Stimulated activated naive CD8-positive, alpha-beta T cell treated with anti-CD3 and anti-CD28 coated beads, Interleukin-15, amount 100 ng/mL, for 72 hours (primary cell): ENCODE measurements at places on chromosomes 2 and 18.

DNA sequence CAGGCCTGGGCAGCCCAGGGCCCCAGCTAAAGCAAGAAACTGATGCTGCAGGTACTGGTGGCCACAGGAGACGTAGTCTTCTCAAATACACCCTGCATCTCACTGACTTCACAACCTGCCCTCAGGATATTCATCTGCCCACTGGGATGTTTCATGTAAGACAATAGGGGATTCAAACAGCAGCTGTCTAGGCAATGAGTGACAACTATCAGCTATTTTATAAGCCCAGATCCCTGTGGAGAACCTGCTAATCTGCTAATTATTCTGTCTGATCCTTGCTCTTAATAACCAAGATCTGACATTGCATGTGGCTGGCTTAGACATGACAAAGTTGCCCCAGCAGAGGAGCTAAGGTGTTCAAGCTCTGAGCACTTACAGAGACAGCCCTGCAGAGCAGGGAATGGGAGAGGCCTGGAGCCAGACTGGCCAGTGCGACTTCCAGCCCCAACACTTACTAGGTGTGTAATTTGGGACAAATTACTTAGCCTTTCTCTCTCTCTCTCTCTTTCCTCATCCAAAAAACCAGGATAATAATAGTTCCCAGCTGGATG is 28.6 kb downstream of the SIGLEC15 start:
- DNase-seq, result no peak

DNA sequence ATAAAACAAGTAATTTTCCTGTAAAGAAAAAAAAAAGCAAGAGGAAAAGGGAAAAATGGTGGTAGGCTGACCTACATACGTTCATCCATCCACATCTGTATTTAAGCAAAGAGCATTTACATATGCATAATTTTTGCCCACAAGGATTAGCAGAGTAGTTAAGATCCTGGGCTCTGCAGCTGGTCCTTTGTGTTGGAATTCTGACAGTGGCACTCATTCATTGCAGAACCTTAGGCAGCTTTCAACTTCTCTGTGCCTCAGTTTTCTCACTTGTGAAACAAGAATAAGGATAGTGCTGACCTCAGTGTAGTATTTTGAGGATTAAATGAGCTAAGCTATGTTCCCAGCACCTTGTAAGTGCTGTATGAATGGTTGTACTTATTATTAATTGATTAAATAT is 211.3 kb downstream of the ARL4C start:
- no peak for DNase-seq

GRCh38 chr2:95278051-95278471 is 3.8 kb downstream of the PROM2 start:
- DNase-seq, result no peak

DNA sequence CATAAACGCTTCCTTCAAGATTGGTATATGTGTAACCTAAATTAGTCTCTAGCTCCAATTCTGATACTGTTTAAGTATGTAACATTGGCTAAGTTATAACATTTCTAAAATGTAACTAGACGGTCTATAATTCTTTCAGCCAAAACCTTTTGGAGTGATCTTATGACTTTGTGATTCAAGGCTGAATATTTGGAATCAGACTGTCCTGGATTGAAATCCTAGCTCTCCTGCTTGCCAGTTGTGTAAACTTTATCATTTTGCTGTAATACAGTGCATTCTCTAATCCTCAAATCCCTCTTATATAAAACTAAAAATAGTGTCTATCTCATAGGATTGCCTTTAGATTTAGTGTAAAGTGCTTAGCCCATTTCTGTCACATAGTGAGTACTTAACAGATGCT is 337.2 kb upstream of the KCNJ3 start:
- DNase-seq, result no peak

DNA sequence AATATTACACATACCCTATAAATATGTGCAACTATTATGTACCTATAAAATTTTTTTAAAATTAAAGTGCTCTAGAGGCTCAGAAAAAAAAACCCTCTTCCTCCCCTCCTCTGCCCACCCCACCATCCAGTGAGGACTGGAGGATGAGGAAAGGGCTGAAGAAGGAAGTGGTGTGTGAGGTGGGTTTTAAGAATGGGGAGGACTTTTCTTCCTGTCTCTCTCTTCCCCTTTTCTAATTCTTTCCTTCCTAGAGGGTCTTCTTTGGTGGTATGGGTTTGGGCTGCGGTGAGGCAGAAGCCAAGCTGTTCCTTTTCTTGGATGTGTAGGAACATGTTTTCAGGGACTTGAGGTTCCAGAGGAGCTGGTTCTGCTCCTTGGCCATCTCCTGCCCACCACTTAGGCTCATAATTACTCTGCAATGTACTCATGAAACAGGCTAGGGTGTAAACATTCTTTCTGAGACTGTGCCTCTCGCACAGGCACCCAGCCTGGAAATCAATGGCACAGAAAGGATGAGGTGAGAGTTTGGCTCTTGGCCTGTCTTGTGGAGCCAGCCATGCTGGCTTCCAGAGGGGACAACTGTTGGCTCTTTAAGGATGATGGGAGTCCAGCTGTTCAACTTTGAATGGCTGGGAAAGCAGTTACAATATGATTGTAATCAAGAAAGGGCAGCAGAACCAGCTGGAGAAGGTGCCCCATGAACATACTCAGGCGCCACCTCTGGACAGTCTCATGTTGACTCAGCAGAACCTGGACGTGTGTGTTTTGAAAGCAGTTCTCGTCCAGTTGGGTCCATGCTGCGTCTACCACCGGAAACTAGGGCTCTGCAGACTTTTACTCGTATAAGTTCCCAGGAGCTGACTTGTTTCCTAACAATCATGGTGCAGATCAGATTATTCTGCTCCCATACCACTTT is 38.3 kb downstream of the IL1RL2 start:
- no peak for DNase-seq

DNA sequence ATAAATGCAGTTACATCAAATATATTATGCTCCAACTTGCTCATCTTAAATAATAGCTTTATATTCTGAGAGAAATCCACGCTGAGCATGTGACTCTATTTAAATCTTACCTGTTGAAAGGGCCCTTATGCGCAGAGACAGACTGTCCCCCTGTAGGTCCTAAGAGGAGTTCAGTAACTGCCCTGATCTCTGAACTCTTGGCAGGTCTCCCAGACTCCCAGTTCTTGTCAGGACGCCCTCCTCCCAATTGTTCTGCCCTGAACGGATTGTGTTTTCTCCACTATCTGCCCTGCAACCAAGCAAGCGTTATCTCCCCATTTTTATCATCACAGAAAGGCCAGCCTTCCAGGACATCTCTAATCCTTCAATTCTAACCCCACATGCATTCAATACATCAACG is 954.6 kb downstream of the TSN start:
- no peak for DNase-seq

DNA sequence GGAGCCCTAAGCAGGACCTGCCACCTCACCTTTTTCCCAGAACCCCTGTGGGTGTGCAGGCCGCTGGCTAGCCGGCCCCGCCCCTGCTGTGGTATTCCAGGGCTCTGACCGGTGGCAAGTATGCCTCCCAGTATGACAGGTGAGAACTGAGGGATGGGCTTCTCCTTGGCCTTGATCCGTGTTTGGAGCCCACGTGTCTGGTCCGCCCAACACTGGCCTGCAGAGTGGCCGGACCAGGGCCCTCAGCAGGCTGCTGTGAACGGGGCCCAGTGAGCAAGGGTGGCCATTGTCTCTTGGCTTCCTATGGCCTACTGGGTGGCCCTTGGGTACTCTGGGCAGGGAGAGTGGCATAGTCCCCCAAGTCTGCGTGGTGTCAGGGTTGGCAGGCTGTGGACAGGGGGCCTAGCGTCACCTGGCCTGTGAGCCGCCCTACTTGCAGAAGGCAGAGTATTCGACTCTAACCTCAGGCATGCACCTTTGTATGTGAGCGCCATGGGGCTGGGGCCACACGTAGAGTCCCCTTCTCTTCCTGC is 1.8 kb downstream of the RNPEPL1 start:
- DNase-seq, result peak; percentile 9

GRCh38 chr2:225337183-225337582 is 62.3 kb upstream of the NYAP2 start:
- DNase-seq, result no peak

DNA sequence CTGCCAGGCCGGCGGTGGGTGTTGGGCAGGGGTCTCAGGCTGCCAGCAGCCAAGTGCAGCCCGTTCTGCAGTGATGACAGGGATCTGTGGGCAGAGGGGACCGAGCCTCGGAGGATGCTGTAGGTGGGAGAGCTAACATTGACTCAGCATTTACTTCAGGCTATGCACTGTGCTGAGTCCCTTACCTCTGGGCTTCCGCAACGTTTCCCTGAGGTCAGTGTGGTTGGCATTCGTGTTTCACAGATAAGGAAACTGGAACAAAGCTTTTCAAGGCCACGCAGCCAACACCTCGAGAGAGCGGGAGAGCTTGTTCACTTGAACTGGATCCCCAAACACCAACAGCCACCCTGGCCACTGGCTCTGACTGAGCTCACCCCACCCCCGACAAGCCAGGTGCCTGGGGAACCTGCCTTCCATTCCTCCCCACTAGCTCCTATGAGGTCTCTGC is 839 bp upstream of the GPR148 start:
- DNase-seq, result peak; percentile 27

GRCh38 chr18:79506191-79507075 is 110.7 kb downstream of the NFATC1 start:
- DNase-seq, result no peak

- no peak for DNase-seq
Measured at GRCh38 chr2:25960920-25961319, 21.4 kb downstream of the KIF3C start.

DNA sequence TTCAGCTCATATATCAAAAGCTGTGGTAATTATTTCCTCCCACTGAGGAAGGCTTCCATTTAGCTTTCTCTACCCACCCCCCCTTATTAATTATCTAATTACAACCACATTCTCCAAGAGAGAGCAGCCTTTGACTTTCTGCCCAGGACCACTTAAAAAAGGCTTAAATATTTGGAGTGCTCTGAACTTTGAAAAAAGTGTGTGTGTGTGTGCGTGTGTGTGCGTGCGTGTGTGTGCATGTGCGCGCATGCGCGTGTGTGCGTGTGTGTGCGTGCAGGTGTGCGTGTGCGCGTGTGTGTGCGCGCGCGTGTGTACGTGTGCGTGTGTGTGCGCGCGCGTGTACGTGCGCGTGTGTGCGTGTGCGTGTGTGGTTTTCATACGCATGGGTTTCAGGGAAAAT is 57.8 kb downstream of the TWIST2 start:
- no peak for DNase-seq

GRCh38 chr2:9844576-9844975 is 1.3 kb downstream of the TAF1B start:
- DNase-seq, result no peak

- no peak for DNase-seq
Measured at GRCh38 chr2:56313500-56313921, 129.7 kb downstream of the CCDC85A start.

GRCh38 chr2:65045651-65046050 is 10.6 kb upstream of the CEP68 start:
- no peak for DNase-seq

- DNase-seq, result no peak
Measured at GRCh38 chr2:65804777-65805176, 372.4 kb upstream of the SPRED2 start.

DNA sequence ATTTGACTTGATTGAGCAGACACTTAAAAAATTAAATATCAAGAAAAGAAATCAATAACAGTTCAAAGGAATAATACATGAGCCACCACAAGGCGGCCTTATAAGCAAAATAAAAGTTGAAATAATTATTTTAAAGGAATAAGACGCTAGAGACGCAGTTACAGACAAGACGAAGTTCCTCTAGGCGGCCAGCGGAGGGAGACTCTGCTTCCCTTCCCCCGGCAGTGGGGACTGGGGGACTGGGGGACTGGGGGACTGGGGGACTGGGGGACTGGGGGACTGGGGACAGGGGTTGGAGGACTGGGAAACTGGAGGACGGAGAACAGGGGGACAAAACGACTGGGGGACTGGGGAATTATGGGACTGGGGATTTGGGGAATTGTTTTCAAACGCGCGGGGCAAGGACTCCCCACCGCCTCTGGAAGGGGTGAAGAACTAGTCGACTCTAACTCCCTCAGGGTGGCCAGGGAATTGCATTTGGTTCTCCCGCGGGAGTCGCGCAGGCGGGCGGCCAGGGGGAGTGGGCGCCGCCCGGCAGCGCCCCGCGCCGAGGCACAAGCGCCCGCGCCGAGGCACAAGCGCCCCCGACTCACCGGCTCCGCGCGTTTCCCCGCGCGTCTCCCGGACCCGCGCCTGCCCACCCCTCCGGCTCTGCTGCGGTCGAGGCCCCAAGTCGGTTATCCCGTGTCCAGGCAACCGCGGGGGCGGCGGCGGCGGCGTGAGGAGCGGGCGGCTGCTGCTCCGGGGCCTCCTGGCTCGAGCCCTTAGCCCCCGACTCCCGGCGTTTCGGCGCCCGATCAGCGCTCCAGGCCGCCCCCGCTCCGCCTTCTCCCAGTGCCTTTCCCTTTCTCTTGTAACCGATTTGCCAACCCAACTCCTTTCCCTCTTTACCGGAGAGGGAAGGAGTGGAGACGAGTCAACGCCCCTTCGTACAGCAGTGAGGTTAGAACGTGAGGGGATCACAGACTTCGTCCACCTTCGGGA is at the start of gene CCDC178:
CCDC178 (minus strand) TSS at position 662 of the 984 bp plus-strand sequence. CDS start 28,633 bp downstream, outside the sequence.
- no peak for DNase-seq

DNA sequence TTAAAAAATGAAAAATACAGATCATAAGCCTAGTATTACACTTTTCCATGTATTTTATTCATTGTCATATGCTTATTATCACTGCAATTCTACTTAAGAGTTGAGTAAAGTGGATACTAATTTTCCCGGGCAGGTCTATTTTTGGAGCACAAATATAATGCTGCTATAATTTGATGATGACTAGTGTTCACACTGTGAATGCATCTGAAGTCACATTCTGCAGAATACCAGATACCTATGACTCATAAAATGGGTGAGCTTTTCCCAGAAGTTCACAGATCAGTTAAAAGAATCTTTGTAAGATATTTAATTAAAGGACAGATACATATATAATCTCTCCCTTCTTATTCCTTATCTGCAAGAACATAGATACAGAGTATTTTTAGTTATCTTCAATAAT is 79.8 kb upstream of the MC4R start:
- DNase-seq, result no peak

DNA sequence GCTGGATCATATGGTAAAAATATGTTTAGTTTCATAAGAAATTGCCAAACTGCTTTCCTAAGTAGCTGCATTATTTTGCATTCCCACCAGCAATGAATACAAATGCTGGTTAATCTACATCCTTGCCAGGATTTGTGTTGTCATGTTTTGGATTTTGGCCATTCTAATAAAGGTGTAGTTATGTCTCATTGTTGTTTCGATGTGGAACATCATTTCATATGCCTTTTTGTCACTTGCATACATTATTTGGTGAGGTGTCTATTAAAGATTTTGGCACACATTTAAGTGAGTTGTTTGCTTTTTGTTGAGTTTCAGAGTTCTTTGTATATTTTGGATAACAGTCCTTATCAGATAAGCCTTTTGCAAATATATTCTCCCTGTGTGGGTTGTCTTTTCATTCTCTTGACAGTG is 299.2 kb upstream of the TFPI start:
- no peak for DNase-seq
